ENCODE measurements at places on chromosomes 1 and 21.

GRCh38 chr1:160284220-160284781, 632 bp downstream of the PEX19 start:
- DNase-seq = peak; percentile 23

DNA sequence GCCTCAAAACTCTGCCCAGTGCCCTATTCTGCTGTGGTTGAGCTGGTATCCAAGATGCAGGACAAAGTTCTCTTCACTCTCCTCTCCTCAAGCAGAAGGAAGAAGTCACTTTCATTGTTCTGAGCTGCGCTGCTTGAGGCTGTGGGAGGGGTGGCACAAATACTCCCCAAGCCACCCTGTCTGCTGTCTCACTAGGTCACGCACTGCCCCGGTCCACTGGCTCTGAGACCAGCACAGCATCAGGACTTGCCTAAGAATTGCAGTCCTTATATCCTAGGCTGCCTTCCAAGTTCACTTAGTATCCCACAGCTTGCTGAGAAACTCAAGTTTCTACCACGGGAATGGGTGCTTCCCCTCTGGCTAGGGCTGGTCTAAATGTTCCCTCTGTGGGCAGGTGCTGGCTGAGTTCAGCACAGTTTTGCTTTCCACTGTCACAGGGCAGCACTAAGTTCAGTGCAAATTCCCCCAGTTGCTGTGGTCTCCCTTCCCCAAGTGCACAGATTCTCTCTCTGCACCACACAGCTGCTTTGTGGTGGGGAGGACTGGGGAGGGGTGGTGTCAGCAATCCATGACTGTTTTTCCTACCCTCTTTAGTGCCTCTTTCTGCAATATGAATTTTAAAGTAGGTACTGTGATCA, 32.4 kb downstream of the SLC9C2 start:
- DNase-seq = no peak

DNA sequence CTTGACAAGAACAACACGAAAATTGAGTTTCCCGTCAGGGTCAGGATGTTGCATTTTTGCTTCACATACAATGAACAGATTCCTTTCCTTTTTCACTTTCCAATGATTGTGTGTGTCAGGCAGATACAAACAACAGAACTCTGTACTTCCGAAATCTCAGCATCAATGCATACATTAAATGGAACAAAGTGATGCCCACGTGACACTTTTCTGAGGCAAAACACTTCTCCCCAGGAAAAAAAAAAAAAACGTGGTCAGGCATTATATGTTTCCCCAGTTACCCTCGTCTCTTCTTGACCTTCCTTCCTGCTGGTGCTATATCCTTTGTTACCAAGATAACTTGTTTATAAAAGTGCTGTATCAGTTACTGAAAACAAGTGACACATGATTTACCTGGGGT, 181.8 kb downstream of the ZNF281 start:
- no peak for DNase-seq

DNA sequence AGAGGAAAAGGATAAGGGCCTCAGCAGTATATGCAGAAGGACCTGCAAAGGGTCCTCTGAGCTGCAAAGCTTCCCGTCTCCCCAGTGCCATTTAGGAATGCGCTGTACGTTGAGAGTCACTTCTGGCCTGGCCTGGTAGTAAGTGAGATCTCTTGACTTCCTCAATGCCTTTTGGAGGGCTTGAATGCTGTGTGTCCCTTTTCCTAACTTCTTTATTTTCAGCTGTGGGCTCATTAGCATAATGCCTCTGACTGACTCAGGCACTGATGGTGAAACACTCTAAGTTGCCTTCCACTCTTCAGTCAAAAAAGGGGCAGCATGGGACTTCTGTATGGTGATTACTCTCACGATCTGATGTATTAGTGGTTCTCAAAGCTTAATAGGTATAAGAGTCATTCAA, 49.9 kb downstream of the XCL1 start:
- no peak for DNase-seq

GRCh38 chr1:5774019-5774418, 218.2 kb downstream of the NPHP4 start:
- no peak for DNase-seq

DNA sequence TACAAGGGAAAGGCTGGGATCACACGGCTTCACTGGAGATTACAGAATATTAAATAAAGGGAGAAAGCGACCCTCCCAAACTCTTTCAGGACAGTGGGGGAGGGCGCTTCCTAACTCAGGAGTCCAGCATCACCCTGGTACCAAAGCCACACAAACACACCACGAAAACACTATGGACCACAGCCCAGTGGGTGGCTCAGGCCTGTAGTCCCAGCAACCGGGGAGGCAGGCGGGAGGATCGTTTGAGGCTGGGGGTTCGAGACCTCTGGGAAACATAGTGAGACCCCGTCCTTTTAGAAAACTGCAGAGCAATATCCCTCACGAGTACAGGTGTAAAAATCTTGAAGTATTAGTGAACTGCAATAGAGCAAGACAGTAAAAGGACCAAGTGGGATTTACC, 16.0 kb downstream of the TRIM11 start:
- DNase-seq = no peak
